NCI-H774 (cell line): ENCODE measurements at places on chromosomes 7 and 10.

- DNase-seq: no peak
Observed at GRCh38 chr7:15567652-15568051, 5.8 kb upstream of the AGMO start.

DNA sequence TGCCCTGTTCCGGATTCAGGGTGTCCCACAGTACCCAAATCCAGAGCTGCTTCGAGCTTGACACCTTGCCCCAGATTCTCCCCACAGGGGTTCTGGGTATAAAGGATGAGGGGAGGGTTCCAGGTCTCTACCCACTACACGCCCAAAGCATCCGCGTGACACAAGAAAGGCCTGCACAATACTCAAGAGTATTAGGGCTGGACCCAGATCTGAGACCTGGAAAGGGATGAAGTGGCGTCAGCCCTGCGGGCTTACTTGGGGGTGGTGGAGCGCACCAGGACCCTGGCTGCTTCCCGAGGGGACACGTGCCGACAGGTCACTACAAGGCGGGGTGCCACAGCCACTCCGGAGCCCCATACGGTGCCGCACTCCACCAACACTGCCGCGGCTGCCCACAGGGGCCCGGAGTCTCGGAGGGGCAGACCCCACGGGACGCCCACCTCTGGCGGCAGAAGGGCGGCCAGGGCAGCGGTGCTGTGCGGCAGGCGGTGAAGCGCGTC lies 1.3 kb downstream of the TYSND1 start:
- no peak for DNase-seq

DNA sequence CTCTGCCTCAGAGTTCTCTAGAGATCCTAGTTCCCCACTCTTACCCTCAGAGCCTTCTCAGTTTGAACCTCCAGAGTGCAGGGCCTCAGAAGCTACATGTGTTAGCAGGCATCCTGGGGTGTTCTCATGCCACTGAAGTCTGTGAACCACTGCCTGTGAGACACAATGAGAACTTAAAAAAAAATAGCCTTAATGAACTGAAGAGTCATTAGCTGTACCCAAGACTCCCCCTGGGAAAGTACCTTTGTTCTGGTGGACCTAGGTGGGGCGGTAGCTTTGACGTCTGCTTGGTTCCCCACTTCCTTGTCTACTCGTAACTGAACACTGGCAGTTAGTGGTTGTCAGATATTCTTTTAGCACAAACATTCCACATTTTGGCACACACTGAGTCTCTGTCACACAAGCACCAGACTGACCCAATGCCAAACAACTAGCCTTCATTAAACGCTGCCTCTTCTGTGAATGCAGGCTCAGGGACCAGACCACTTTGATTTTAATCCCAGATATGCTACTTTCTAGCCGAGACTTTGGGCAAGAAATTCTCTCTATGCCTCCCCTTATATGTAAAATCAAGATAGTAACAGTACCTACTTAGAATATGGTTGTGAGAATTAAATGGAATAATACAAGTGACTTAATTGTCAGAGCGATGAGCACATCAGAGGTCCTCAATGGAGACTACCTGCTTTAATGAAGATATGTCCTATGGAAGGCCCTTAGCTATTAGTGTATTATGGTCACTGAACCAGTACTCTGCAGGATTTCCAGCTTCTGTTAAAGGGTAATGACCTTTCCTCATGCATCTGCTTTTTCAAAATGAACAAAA lies 75.3 kb upstream of the CC2D2B start:
- DNase-seq: no peak

GRCh38 chr10:127552446-127552845 lies 3.3 kb downstream of the NPS start:
- no peak for DNase-seq

DNA sequence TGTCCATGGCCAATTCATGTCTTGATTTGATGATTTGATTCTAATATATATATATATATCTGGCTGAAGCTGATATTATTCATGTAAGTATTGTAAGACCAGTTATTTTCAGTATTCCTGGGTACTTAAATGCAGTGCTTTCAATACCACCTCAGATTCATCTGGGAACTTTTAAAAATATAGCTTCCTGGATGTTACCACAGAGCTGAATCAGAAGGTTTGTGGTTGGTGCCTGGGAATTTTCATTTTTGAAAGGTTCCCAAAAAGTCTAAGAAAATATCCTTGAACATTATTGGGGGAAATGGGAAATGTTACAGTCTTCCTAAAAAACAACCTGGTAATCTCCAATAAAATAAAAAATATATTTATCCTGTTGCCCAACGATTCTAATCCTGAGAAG lies 10.7 kb upstream of the PPP3CB start:
- DNase-seq: no peak

DNA sequence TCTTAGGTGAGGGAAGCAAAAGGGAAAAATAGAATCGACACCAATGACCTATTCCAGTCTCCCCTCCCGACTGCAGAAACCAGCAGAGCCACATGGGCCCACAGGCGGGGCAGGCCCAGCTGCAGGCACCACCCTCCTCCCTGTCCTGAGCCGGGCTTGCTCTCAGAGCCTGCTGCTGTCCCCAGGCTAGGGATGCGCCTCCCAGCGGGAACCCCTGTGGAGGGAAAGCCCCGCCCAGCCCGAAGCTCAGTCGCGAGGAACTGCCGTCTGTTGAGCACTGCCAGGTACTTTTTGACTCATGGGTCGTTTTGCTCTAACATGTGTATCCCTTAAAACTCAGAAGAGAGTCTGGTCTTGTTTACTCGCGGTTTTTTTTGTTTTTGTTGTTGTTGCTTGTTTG lies 124.5 kb upstream of the RET start:
- peak; percentile 34 for DNase-seq

- DNase-seq: no peak
Observed at GRCh38 chr7:7670490-7670889, 29.9 kb downstream of the UMAD1 start.

DNA sequence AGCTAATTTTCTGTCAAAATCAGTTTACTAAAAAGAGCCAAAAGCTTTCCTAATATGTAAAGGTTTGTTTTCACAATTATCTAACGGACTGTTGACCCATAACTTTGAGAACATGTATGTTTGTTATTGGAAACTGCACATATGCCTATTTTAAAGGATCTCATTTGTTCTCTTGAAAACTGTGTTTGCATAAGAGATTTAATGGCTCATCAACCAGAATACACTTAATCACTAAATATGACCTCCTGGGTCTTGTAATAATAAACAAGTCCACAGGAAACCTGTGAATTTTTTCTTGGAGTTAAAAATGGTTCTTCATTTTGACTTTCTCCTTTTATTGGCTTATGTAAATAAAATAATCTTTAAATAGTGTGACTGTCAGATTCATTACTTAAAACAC lies 48.3 kb upstream of the STEAP1B start:
- no peak for DNase-seq

GRCh38 chr10:52615756-52616394 lies 156.7 kb downstream of the MBL2 start:
- DNase-seq: no peak

GRCh38 chr10:20737107-20737506 lies 160.0 kb downstream of the NEBL start:
- peak; percentile 44 for DNase-seq

DNA sequence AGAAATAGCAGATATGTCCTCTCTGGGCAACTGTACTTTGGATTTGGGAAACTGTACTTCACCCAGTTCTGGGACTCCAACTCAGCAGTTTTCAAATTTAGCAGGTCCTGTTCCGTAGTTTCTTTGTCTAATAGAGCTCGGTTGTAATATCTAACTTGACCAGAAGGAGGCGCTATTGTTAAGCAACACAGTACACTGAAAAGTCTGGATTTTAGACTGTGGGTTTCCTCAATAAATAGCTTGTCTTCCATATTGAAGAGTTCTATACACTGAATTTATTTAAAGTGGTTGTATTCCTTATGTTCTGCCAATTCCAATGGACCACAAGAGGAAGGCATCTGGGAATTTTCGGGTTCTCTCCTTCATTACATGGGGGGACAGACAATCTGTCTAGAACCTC lies 39.8 kb downstream of the ELFN1 start:
- no peak for DNase-seq

DNA sequence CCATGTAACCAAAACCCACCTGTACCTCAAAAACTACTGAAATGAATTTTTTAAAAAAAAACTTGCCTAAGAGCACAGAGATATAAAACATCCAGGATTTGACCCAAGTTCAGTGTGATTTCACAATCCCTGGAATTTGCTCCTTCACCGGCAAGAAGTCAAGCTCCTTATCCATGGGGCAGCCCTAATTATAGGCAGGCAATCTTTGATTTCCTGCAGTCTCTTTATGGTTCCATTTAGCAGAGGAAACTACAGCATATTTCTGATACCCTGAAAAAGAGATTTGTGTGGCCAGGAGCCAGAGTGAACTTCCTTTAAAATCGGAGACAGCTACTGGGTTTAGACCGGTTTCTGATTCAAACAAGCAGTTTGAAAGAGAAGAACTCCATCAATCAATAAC lies 154.1 kb downstream of the CALN1 start:
- DNase-seq: no peak

- no peak for DNase-seq
Observed at GRCh38 chr10:124092250-124092859, 1.0 kb downstream of the CHST15 start.

DNA sequence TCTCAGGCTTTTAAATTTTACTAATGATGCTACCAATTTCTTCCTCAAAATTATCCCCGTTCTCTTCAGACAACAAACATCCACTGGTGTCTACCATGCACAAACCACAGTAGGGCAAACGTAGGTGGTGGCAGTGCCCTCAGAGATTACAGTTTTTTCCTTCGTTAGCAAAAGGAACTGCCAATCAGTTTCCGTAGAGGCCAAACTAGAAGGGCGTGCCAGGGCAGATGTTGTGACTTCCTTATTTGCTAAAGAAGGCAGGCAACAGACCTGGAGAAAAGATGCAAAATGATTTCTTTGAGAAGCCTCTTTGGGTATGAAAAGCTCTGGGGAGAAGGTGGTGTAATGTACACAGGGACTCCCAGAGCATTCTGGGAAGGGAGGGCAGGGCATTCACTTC lies 7.6 kb upstream of the FAM180A start:
- DNase-seq: no peak

DNA sequence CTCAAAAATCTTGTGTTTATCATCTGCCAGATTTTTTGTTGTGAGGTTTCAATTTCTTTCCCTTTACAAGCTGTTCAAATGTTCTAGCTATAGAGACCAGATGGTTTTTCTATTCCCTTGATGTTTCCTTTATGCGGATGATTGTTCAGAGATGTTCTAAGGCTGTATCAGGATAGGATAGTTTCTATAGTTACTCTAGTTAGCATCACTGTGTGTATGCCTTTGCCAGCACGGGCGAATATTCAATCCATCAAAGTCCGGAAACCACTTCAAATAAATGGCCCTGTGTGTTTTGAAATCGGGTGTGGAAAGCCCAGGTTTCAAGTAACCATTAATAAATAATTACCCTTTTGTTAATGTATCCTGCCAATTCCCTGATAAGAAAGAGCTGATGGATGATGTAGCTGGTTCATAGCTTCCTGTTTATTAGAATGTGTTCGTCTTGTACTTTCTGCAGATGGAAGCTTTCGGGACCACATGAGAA lies 149.8 kb upstream of the PRKCQ start:
- no peak for DNase-seq

DNA sequence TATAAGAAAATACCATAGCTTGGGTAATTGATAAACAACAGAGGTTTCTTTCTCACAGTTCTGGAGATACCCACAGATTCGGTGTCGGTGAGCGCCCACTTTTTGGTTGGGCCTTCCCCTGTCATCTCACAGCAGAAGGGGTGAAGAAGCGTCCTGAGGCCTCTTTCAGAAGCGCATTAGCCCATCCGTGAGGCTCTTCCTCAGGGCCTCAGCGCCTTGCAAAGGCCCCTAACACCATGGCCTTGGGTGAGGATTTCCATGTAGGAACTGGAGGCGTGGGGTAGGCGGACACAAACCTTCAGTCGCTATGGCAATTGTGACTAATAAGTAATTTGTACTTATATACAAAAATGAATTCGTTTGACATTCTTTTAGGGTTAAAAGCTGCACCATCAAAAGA lies 316.0 kb downstream of the PTPRN2 start:
- DNase-seq: no peak

GRCh38 chr7:128884561-128885369 lies 22.1 kb downstream of the ATP6V1F start:
- DNase-seq: no peak

- DNase-seq: no peak
Observed at GRCh38 chr10:72073708-72074573, 14.4 kb downstream of the SPOCK2 start.

DNA sequence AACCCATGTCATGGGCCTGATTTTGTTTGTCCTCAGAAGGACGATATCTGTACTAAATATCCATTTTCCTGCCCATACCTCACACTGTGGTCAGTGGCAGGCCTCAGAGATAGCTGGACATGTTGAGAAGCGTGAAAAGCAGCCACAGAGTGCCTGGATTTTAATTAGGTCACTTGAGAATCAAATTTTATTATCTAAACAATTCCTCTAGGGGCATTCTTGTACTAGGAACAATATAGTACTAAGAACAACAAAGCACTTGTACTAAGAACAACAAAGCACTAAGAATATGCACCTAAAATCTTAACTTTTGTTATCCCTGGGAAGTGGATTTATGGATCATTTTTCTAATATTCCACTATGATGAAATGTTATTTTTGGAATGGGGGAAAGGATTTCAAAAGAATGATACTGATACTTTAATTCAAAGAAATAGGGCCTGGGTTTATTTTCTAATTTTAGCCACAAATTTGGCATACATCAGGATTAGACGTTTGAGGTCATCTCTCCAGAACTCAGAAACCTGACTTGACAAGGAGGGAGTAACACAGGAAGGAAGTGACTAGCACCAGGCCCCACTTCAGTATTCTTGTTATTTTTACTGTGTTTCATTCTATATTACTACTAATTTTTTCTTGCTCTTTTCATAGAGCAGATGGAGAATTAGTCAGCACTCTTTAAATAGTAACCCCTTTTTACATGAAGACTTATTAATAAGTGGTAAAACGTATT lies 112.2 kb downstream of the EXOC4 start:
- DNase-seq: no peak

DNA sequence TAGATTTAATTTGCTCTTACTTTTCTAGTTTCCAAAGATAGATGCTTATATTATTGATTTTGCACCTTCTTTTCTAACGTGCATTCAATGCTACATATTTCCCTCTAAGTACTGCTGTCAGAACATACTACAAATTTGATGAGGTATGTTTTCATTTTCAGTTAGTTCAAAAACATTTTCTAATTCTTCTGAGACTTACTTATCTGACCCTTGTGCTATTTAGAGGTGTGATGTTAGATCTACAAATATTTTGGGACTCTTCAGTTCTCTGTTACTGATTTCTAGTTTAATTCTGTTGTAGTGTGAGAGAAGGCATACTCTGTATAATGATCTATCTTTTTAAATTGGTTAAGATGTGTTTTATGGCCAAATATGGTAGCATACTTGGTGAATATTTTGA lies 97.8 kb upstream of the TMEM168 start:
- no peak for DNase-seq

DNA sequence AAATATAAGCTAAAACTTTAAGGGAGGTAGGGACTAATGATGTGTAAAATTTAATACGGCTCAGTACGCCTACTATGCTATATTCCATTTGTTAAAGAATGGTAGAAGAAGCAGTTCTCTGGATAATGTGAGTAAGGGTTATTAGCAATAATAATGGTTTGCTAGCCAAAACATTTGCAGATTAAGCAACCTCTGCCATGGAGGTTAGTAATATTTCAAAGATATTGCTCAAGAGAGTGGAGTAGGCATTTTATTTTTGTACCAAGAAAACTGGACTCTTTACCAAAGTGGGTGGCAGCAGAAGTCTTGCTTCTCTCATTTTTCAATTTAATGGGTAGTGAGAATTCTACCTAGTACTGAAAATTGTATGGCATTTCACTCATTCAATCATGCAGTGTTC lies 158.9 kb upstream of the TMEM106B start:
- no peak for DNase-seq
